ENCODE measurements at places on chromosomes 3 and 15.

DNA sequence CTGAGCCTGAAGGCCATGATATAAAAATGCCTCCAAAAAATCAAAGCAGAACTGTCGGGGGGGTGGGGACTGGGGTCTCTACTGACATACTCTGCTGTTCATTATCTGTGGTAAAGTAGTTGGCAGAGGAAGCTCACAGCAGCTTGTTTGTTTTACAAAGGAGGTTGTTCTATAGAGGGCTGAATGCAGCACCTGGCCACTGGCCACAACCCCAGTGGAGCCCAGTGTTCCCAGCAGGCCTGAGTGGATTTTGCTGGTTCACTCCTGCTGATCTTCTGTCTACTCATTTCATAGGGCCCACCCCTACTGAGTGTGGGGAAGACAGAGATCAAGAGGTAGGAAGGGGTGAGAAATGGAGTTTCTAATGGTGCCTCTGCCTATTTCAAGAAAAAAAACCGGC is 125.5 kb downstream of the DIPK2A start:
- DNase-seq, result no peak

- peak; percentile 77 for DNase-seq
Measured at GRCh38 chr15:43777267-43777914, 625 bp upstream of the ELL3 start.

GRCh38 chr3:65443739-65444446 is 594.8 kb downstream of the MAGI1 start:
- DNase-seq, result no peak

- DNase-seq, result peak; percentile 41
Measured at GRCh38 chr15:52790169-52790708, at the start of gene ONECUT1. ONECUT1 (minus strand) TSS chr15:52790336; CDS start chr15:52789884, 452 bp downstream.

GRCh38 chr15:41017066-41017735 is 63.9 kb downstream of the CHAC1 start:
- no peak for DNase-seq

DNA sequence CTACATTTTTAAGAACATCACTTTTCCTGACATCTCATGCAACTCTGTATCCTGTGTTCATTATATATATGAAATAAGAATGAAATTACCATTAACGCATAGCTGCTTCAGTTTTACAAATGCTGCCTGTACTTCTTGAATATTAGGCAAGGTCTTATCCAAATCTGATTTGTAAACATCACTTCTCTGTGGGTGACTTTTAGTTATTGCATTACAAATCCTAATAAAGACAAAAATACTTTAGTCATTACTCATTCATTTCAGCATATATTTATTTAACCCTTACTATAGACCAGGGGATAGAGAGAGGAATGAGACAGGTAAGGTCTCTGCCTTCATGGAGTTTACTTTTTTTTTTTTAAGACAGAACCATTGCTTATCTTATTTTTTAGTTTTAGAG is 36.8 kb downstream of the MTMR10 start:
- peak; percentile 58 for DNase-seq

DNA sequence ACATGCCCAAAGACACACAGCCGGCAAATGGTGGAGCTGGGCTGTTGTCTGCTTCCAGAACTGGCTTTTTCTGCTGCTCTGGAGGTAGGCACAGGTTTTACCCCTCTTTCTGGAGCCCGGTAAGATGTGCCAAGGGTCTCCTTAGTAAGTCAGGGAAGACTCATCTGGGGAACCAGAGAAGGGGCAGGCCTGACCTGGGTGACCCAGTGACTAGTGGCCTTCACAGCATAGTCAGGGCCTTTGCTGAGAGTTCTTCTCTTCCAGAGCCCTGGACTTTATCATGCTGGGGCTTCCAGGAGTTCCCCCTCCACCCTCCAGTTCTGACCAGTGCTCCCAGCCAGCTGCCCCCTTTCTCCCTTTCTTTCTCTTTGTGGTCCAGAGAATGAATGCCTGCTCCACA is 3.2 kb downstream of the CD276 start:
- DNase-seq, result no peak

DNA sequence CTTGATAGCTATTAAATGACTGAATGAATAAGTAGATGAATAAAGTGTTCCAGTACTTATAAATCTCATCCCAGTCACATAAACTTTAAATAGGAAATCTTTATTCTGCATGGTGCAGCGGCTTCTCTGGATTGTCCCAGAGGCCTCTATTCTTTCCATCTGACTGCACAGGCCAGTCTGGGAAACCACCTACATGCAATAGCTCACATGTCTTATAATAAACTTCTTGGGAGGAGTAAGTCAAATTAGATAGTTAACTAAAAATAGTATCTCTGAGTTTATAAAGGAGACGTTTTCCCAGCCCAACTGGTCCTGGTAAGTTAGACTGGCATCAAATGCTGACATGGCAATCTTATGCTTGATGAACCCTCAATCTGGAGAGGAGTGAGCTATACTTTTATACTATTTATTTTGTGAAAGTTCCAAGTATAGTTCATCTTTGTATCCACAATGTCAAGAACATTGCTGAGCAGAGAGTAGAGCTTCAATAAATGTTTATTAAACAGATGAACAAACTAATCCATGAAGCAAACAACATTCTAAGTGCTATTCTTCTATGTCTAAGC is 417.6 kb downstream of the TIGIT start:
- no peak for DNase-seq

GRCh38 chr15:62052713-62053112 is 7.5 kb downstream of the VPS13C start:
- DNase-seq, result no peak

GRCh38 chr3:116059421-116060096 is 385.7 kb downstream of the LSAMP start:
- peak; percentile 88 for DNase-seq

DNA sequence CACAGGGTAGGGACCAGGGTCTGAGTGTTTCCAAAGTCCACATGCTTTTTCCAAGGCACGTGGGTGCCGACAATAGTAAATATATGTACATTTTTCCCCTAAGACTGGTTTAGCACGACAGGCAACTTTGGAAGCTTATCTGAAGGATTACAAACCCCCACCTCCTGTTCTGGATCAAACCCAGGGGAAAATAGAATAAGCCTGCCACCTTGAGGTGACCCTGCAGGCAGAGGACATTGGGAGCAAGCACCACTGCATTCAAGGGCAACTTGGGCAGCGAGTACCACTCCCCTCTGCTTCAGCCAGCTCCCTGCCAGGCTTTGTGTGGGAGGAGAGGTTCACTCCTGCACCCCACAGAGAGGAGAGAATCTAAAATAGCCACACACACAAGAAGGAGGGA is 44.8 kb downstream of the KBTBD12 start:
- DNase-seq, result peak; percentile 62

DNA sequence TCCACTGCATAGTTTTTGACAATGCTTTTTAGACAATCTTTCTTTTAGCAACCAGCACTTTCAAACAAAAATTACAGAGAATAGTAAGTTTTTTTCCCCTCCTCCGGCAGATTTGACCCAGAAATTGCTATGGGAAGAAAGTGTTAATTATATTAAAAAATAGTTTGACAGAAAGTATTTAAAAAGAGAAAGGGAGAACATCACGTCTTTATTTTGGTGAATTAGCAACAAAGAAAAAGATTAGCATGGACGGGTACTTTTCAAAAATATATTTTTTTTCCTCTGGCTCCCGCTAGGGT is 831 bp upstream of the KAT2B start:
- no peak for DNase-seq

DNA sequence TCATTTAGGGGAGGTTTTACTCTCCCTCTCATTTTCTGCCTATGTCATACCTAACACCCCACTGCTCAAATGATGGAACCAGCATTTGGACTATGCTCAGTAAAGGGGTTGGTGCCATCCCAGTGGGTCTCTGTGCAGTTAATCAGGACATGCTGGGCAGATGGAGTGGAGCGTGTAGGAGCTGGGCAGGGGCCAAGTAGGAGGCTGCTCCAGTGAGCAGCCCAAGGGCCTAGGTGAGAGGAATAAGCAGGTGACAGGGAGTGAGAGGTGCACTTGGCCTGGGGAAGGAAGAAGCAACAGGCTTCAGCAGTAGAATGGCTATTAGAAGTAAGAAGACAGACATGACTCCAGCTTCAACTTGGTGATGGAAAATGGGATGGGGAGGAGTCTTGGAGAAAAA is 72.2 kb downstream of the EPHB1 start:
- DNase-seq, result no peak

- no peak for DNase-seq
Measured at GRCh38 chr15:53830707-53831386, 71.4 kb upstream of the WDR72 start.

GRCh38 chr3:170600005-170600624 is 14.2 kb upstream of the SLC7A14 start:
- DNase-seq, result no peak

- DNase-seq, result no peak
Measured at GRCh38 chr15:63202861-63203260, 13.5 kb downstream of the RAB8B start.

- DNase-seq, result peak; percentile 55
Measured at GRCh38 chr3:170759511-170760173, 110.4 kb downstream of the RPL22L1 start.

DNA sequence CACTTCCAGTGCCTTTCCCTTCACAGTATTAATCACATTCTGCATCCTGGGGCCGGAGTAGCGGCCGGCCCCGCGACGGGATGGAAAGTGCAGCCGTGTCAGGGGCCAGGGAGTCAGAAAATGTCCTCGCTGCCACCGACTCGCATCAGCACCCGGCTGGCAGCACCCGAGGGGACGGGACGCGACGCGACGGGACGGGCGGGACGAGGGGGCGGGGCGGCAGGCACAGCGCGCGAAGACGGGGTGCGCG is 353 bp downstream of the ATG3 start:
- no peak for DNase-seq

GRCh38 chr3:193805448-193805847 is 212.4 kb downstream of the OPA1 start:
- DNase-seq, result peak; percentile 99

DNA sequence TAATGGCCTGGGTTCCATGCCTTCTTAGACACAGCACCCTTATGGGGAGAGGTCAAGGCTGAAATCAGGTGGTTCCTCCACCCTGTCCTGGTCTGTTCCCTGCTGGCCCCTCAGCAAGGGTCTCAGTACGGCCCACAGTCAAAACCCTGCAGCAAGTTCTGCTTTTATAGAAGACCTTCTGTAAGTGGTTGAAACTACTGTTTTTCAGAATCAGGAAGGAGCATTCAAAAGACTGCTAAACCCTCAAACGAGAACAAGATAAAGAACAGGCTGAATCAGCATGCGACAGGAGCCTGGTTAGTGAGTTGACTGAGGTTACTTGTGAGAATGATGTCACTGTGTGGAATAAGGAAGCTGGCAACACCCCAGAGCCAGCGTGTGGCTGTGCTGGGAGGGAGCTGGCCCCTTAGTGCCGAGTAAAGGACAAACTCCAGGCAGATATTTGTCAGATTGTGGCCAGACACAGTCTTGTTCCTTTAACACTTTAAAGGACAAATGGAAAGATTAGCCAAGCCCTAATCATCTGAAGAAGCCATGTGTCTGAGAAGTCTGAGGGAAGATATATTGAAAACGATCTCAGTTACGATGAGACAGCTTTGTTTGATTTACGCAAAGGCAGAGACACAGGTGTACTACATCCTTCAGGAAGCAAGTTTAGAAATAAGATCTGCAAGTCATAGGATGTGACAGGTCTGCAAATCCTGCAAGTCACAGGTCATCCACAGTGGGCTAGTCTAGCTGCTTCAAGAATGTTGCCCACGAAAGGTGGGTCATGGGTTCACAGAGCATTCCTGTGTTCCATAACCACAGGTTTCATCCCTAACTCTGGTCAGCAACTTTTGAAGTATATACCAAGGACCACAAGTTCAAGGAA is 54.0 kb downstream of the B3GNT5 start:
- peak; percentile 81 for DNase-seq

GRCh38 chr3:187360596-187360995 is 7.6 kb upstream of the RTP4 start:
- DNase-seq, result no peak

- DNase-seq, result no peak
Measured at GRCh38 chr15:70274255-70274880, 176.7 kb upstream of the TLE3 start.

- no peak for DNase-seq
Measured at GRCh38 chr3:179027326-179027900, 44.2 kb downstream of the ZMAT3 start.

DNA sequence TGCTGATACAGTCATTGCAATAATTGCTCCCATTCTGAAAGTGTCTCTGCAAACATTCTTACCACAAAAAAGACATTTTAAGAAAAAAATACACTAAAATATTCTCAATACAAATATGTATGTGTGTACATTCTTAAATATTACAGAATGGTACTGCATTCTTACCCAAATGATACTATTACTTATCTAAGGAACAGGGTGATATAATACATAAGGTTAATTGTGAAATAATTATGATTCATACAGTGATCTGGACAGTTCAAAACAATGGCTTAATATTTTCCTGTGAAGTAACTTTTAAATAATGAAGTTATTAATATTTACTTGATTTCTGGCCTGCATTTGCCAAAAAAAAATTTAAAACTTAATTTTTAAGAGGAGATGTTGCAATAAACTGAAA is 694.6 kb downstream of the TUSC7 start:
- no peak for DNase-seq

DNA sequence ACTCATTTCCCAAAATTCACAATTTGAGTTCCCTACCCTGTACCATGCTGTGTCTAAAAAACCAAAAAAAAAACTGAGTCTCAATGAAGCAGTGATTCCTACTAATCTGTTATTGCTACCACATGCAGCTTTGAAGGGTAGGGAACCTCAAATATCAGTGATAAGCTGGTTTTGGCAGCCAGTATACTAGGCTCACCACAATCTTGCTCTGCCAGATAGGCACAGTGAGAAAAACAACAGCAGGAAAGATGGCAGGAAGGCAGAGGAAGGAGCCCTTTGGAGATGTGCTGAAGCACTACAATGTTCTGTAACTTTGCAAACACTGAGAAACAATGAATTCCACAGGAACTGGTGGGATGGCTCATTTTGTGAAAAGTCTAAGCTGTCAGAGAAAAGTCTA is 96.9 kb upstream of the UBP1 start:
- no peak for DNase-seq

- DNase-seq, result no peak
Measured at GRCh38 chr15:80012060-80012726, 41.2 kb upstream of the BCL2A1 start.
